ENCODE measurements at places on chromosomes 11 and 22.

- no peak for DNase-seq
Observed at GRCh38 chr11:78023426-78023825, 350 bp upstream of the KCTD14 start.

GRCh38 chr11:112588252-112588694 lies 327.6 kb upstream of the PLET1 start:
- DNase-seq: peak; percentile 26

GRCh38 chr11:12361682-12362081 lies 15.7 kb upstream of the PARVA start:
- no peak for DNase-seq

- DNase-seq: no peak
Observed at GRCh38 chr11:126415669-126416420, 60.4 kb downstream of the ST3GAL4 start.
